ENCODE measurements at places on chromosomes 16 and 17.

GRCh38 chr17:80646328-80646727, 101.7 kb downstream of the RPTOR start:
- no peak for ATAC-seq

DNA sequence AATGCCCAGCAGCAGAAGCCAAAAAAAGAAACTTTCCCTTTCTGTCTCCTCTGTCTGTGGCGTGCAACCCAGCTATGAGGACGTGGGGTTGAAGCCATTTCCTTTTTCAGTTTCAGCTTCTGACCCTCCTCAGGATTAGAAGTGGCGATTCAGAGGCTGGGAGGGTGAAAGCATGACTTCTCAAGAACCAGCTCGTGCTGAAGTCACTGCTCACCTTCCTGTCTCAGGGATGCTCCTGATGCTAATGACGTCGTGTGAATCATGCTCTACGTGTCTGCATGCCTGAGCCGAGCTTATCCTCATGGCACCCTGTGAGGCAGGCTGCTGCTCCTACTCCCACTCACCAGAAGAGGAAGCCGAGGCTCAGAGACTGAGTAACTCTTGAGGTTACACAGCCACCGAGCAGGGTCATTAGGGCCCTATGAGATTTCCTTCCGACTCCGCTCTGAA, 5.7 kb upstream of the LPO start:
- peak; percentile 52 for ATAC-seq

DNA sequence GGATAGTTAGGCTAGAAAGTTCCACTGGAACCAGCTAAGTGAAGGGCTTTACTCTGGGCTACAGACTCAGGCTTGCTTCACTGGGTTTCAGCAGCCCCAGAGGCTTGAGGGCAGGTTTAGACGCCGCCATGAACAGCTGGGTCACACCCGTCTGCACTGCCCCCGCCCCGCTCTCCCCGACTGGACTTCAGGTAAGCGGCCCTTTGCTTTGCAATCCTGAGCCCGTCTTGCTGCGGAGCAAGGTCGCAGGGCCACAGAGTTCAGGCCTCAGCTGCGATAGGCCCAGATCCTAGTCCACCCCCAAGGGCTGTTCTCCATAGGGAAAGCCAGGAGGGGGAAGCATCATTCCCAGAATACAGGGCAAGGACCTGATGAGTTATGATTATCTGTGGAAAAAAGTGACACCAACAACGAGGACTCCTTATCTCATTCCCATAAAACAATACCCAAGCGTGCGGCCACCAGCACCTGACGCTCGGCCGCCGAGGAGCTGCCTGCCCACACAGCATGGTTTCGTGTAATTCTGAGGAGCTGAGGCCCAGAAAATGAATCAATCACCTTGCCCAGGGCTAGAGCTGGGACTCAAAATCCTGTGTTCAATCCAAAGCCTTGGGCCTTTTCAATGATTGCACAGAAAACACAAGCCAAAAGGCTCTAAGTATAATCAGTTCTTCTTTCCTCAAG, 20.4 kb downstream of the MEAK7 start:
- no peak for ATAC-seq

DNA sequence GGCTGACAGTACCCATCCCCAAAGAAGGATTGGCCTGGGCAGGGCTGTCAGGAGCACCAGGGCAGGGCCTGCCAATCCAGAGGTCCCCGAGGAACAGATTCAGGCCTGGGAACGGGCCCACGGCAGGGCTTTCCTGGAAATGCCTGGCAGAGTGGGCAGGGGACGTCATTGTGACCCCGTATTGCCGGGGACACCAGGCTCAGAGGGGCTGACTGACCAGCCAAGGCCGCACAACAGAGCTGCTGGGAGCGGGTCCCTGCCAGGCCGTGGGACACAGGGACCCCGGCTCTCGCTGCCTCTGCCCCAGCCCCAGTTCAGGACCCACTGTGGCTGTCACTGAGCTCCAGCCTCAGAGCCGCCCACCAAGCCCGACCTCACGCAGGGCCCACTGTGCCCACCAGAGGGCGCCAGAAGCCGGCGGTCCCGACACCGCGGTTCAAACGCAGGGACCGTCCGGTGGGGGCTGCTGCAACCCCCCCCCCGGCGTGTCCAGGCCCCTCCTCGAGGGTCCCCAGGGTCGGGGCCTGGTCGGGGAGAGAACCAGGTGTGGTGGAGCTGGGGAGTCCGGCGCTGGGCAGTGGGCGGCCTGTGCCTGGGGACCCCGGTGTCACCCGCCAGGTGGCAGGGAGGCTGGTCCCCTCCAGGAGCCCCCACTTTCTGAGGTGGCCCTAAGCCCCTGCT, 15.2 kb upstream of the SSTR5 start:
- peak; percentile 59 for ATAC-seq

- ATAC-seq: no peak
Observed at GRCh38 chr16:48879223-48880122, 269.5 kb upstream of the N4BP1 start.

DNA sequence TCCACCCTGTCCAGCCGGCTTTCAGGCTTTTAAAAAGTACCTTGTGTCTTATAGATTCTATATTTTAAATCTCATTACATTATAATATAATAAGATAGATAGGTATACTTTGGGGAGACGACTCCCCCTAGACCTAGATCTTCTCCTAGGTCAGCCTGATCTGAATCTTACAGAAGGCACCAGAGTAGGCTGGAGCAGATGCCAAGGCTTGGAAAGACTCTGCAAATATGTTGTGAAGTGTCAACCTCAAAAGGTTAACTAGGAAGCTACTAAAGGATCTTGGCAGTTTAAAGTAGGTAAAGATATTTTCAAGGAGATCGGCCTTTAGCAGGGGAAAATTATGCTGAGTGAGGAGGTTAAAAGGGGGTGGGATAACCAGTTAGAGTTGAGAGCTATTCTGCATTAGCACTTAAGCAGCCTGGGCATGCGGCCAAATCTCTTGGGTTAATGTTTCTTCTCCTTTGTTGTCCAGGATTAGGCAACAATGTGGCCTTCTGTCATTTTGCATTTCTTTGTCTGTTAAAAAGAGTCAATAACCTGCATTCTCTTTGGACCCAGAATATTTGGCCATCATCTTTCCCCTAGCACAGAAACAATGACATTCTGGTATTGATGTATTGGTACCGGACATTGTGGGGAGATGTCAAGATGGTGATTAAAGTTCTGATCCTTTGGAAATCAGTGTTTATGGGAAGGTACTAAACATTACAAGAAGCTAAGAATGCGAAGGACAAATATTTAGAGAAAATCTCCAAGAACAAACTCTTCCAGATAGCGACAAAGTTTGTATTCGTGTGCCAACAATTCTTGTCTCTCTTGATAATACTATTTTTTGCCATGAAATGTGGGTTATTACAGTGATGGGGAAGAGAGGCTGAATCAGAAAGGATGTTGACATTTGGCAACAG, 51.2 kb upstream of the DHX40 start:
- peak; percentile 80 for ATAC-seq

- peak; percentile 63 for ATAC-seq
Observed at GRCh38 chr16:4315186-4316107, at the start of gene GLIS2. TSS of gene GLIS2 (plus strand) at chr16:4316067. CDS start at chr16:4332281, 16,214 bp downstream.

GRCh38 chr17:74163836-74164235, 39.6 kb upstream of the RPL38 start:
- no peak for ATAC-seq

DNA sequence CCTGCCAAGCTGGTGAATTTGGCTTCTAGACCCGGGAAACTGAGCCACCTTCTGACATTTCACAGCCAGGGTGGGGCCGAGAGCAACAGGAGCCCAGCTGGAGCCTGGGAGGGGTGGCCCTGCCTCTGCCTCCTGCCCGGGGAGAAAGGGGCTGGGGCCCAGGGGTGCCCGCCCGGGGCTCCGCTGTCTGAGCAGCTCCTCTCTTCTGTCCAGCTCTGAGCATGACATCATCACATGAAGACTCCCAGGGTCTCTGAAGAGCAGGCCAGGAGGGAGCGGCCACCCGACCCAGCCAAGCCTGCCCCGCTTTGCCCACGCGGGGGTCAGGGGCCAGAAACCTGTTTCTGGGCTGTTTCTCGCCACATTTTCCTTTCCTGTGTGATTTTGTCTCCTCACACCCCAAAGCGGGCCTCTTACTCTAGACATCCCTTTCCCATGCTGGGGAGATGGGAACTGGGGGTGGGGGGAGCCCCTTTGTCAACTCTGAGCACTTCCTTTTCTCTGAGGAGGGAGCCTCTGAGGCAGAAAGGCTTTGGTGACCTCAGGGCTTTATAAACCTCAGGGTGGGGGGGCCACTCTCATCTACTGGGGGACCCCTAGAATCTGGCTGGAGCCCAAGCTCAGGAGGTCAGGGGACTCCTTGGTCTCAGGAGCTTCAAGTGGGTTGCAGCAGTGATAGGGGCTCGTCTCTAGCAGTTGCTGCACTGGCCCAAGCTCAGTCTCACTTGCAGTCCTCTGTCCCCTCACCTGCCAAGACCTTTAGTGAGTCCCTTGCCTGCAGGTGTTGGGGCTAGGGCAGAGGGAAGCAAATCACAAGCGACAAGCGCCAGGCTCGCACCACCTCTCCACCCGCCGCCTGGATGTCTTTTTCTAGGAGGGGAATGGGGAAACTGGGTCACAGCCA, 7.6 kb downstream of the UBALD2 start:
- ATAC-seq: no peak

- peak; percentile 31 for ATAC-seq
Observed at GRCh38 chr16:53053967-53054669, 673 bp upstream of the CHD9 start.

DNA sequence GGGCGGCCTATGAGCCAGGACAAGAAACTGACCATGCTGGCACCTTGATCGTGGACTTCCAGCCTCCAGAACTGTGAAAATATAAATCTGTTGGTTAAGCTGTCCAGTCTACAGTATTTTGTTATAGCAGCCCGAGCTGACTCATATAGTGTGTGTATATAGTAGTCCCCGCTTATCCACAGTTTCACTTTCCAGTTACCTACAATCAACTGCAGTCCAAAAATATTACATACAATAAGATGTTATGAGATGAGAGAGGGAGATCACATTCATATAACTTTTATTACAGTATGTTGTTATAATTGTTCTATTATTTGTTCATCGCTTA, 4.9 kb downstream of the MT3 start:
- no peak for ATAC-seq

DNA sequence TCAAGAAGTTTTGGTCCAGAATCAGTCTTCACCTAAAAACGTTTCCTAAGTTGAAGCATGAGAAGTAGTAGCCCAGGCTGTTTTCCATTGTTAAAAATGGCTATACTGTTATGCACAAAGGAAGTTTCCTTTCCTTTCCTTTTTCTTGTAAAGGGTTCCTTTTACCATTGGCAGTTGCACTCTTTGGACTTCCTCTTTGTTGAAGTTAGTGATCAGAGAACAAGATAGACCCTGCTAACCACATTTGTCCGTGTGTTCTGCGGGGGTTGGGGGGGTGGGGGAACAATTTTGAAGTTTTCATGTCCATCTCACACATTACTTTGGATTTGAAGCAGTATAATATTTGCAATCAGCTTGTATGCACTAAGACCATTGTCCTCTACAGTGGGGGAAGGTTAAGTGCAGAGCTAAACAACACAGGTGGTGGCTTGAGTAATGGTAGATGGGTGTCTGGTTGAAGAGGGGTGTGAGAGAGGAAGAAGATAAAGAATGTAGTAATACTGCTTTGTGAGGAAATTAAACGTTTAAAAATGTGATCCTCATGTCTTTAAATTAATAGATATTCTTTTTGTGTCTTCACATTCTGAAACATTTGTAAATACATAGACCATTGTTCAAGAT, 1.4 kb downstream of the LPCAT2 start:
- no peak for ATAC-seq

DNA sequence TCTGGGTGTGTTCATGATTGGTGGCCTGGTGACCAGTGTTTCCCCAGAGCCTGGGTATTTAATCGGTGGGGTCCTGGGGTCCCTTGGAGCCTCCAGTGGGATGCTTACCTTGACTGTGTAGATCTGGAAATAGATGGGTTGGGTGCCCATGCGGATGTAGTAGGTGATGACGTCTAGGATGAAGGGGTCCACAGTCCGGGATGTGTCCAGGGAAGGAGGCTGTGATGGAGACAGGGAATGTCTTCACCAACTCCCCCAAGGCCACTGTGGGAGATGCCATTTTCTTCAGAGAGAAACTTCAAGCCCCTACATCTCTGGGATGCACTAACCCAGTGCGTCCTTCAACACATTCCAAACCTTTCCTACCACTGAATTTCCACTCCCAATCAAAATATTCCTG, 24.1 kb upstream of the MFSD6L start:
- ATAC-seq: no peak

GRCh38 chr16:89060207-89060794, 33.4 kb upstream of the ACSF3 start:
- ATAC-seq: no peak

DNA sequence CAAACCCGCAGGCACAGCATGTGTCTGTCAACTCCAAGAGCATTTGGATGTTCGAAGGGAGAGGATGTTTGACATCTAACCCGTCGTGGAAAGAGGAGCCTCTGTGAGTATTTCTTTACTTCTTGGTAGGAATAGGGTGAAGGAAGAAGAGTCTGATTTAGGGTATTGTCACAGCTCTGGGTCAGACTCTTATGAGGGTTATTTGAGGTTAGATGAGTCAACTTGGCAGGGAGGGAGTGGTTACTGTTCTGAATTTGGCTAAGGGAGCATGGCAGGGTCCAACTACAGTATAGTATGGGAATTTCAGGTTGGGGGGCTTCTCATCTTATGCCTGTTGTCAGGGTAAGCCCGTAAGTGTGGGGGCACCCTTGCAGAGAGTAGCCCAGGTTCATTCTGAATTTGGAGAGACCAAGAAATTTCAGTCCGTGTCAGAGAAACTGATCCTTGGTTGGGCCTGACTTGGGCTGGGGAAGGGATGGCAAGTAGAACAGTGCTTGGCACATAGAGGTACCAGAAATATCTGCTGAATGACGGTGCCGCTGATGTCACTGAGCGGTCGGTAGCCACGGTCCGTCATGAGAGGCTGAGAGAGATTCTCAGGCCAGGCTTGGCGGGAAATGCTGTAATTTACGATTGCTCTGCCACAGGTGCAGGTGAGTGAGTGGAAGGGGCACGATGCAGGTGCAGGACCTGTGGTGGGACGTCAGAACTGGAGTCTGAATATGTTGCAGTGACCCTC, 43.2 kb downstream of the MYH3 start:
- ATAC-seq: 0 out of 3 replicates have a peak, but pooled peaks have one; percentile 6

- ATAC-seq: peak; percentile 40
Observed at GRCh38 chr17:55576996-55577586, 65.8 kb upstream of the SMIM36 start.

DNA sequence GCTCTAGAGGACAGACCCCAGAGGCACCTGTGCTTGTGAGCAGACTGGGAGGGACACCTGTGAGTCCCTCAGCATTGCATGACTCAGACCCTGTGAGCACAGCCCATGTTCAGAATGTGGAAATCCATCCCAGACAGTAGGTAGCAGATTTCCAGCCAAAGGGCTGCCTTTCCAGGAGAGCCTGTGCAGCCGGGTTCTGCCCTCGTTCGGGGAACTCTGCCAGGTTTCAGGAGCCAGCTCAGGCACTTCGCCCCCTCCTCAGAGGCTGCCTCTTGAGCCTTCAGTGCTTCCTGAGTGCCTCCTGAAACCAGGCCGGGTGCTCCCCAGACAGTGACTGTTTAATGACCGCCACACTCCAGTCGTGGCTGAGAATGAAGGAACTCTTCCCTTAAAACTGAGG, 23.3 kb upstream of the SDR42E2 start:
- ATAC-seq: no peak

DNA sequence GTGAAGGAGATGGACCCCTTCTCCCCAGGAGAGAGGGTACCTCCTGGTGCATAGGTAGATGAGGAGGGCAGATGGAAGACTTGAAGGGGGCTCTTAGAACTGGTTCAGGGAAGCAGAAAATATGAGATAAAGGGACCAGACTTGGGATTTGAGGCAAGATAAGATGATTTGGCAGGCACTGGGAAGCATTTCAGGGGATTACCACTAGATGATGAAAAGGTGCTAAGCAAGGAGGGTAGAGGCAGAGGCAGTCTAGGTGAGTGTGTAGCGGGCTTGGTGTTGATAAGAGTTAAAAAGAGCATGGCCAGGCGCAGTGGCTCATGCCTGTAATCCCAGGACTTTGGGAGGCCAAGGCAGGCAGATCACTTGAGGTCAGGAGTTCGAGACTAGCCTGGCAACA, 14.4 kb downstream of the SLC9A5 start:
- ATAC-seq: no peak

All from SK-N-SH treated with all-trans-retinoic acid at 6 μM for 48 hours (cell line).